Osteoblast (primary cell): ENCODE measurements at places on chromosomes 4 and X. TPM values are rescaled to one million over a fixed set of nuclear protein-coding genes. Genes with fewer than 3 reads are reported as not detected.

The BGN gene
- 139 and 210 TPM in 2 replicates for total RNA-seq

GRCh38 chrX:141928432-141928831 is 24.7 kb downstream of the MAGEC1 start:
- H3K27me3 ChIP-seq, result no peaks in the 10 kb centered on the region
- H3K27ac ChIP-seq, result no peak overlapping the region
- no peaks in the 10 kb centered on the region for H3K36me3 ChIP-seq
- no peak for DNase-seq
- no peak overlapping the region for H3K4me3 ChIP-seq

DNA sequence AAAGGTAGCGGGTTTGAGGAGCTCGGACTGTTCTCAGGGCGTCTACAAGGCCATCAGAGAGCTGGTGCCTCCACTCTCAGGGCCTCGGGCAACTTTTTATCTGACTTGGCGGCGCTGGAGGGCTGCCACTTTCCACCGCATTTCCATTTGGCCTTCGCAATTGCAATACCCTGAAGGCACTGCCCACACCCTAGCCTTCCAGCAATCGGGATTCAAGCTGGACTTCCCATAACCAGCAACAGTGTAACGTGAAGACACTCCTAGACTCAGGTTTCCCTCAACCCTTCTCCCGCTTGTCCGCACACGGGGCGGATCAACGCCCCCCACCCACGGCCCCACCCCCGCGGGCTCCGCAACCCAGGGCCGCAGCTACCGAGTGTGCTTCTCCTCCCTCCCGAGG is 50.2 kb upstream of the BCOR start:
- peaks cover 73% of the 10 kb centered on the region for H3K27me3 ChIP-seq
- H3K36me3 ChIP-seq, result no peaks in the 10 kb centered on the region
- no peaks in the 10 kb centered on the region for H3K4me1 ChIP-seq

DNA sequence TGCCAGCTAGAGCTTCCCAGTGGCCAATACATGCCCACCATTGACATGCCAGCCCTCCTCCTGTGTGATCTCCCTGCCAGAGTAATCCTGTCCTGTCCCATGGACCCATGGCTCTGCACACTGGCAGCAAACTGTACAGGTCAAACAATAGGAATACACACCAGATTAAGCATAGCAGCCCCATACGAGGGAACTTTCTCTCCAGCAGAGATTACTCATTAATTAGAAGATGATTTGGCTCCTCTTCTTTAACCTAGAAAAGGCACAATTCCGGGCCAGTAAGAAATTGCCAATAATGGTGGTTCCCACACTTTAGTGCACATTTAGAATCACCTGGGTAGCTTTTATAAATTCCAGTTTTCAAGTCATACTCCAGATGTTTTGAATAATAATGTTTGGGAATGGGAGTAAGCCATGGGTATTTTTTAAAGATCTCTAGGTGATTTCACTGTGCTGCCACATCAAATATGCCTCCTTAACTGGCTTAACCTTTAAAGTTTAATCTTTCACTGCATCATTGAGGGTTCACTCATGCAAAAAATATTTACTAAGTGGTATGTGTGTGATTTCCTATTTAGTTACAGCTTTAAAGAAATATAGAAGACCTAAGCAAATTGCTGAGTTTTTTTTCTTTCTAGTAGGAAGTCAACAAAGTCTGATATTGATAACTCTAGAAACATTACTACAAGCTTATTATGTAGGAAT is 277.6 kb upstream of the NWD2 start:
- no peak overlapping the region for H3K4me3 ChIP-seq
- DNase-seq, result no peak
- H3K27ac ChIP-seq, result no peak overlapping the region
- no peaks in the 10 kb centered on the region for H3K4me1 ChIP-seq
- no peaks in the 10 kb centered on the region for H3K27me3 ChIP-seq

The TXK gene
- total RNA-seq, result 0.59 and 0.72 TPM in 2 replicates

DNA sequence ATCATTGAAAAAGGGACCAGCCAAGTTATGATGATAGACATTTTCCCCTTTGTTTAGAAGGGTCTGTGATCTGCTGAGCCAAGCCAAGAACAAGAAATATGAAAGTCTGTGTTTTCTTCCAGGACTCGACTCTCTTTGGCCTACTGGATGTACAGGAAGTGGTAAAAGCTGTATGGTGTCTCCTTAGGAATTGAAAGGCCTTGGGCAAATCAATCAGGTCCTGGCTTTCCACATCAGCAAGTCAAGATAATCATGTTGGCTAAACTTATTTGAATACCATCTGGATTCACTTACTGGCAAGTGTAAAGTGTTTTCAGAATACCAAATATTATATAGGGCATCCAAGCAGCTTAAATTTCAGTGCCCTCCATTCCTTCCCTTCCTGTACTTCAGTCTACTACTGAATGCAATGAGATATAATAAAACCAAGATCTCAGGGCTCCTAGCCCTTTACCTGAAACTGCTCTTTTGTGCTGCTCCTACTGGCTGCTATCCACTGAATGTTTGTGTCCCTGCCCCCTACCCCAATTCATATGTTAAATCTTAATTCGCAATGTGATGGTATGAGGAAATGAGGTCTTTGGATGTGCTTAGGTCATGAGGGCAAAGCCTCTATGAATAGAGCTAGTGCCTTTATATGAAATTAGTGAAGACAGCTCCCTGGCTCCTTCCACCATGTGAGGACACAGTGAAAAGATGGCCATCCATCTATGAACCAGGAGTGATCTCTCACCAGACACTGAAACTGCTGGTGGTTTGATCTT is 578.0 kb downstream of the SPRY1 start:
- H3K36me3 ChIP-seq, result no peaks in the 10 kb centered on the region
- no peaks in the 10 kb centered on the region for H3K27me3 ChIP-seq
- H3K4me3 ChIP-seq, result no peak overlapping the region
- no peak for DNase-seq

DNA sequence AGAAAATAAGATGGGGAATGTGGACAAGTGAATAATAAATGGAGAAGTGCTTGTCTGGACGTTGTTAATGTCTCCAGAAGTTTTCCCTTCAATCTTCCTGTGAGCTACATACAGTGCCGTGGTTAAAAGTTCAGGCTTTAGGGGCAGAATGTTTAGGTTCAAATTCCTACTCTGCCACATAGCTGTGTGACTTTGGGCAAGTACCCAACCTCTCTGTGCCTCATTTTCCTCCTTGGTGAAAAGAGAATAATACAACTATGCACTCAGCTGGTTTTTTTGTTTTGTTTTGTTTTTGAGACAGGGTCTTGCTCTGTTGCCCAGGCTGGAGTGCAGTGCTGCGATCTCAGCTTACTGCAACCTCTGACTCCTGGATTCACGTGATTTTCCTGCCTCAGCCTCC is 143.5 kb downstream of the CHIC2 start:
- H3K36me3 ChIP-seq, result no peaks in the 10 kb centered on the region
- H3K4me1 ChIP-seq, result peaks cover 12% of the 10 kb centered on the region
- no peaks in the 10 kb centered on the region for H3K27me3 ChIP-seq
- H3K27ac ChIP-seq, result no peak overlapping the region

The DIPK2B gene
- total RNA-seq, result not detected in 2 replicates

- no peak overlapping the region for H3K27ac ChIP-seq
- no peak for DNase-seq
- no peak overlapping the region for H3K4me3 ChIP-seq
- no peaks in the 10 kb centered on the region for H3K4me1 ChIP-seq
- no peaks in the 10 kb centered on the region for H3K36me3 ChIP-seq
Measured at GRCh38 chr4:106677213-106677612, 308.6 kb upstream of the GIMD1 start.

DNA sequence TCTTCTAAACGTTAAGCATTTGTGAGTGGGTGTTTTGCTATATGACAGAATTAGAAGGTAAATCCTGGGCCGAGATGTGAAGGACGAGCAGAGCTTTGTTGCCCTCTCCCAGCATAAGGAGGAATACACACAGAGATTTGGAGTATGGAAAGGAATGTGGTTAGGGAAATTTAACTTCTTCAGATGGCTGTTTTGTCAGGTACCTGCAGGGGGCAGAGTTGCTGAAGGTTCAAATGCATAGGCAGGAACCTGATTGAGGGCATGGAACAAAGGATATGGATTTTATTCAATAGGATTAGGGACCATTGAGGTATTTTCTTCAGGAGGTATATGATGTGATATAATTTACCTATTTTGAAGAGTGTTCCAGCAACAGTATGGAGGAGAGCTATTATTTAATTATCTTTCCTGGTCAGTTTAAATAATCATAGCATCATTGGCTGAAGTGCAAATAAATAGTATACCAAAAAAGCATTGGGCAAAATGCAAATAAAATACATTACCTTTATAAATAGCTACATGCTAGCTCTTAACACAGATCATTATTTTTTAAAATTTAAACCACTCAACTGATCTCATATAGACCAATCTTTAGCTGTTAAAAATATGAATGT is 143.6 kb downstream of the SLIT2 start:
- H3K27ac ChIP-seq, result no peak overlapping the region
- no peaks in the 10 kb centered on the region for H3K27me3 ChIP-seq
- H3K4me3 ChIP-seq, result no peak overlapping the region
- DNase-seq, result no peak

The SRD5A3 gene
- 10.6 and 13.0 TPM in 2 replicates for total RNA-seq

The PPBP gene
- total RNA-seq, result 0.36 TPM in 1 of 2 replicates, not detected in the other

DNA sequence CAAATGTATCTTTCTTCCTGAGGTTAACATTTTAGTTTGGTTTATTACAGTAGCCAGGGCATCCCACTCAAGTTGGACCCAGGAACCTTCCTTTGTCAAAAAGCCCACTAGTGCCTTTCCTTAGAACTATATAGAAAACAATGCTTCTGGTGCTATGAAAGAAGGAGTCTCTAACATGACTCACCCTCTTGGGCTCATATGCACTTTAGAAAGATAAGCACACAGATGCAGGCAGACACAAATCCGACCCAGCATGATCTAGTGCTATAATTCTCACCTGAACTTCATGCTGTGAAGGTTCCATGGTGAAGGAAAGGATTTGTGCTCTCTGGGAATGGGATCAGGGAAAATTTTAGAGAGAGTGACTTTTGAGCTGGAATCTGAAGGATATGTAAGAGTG is 289.4 kb downstream of the ANKRD50 start:
- DNase-seq, result no peak
- H3K4me3 ChIP-seq, result no peak overlapping the region
- H3K27ac ChIP-seq, result no peak overlapping the region
- no peaks in the 10 kb centered on the region for H3K36me3 ChIP-seq
- H3K4me1 ChIP-seq, result peaks cover 5% of the 10 kb centered on the region

The CXCL1 gene
- total RNA-seq, result 0.29 and 4.7 TPM in 2 replicates

GRCh38 chr4:8168232-8168631 is 9.6 kb upstream of the ABLIM2 start:
- H3K4me3 ChIP-seq, result no peak overlapping the region
- H3K27me3 ChIP-seq, result peaks cover 21% of the 10 kb centered on the region
- no peak overlapping the region for H3K27ac ChIP-seq
- no peak for DNase-seq
- H3K36me3 ChIP-seq, result no peaks in the 10 kb centered on the region

The FRG2 gene
- not detected in 2 replicates for total RNA-seq

The FRMPD4 gene
- total RNA-seq, result 1.2 and 1.8 TPM in 2 replicates

DNA sequence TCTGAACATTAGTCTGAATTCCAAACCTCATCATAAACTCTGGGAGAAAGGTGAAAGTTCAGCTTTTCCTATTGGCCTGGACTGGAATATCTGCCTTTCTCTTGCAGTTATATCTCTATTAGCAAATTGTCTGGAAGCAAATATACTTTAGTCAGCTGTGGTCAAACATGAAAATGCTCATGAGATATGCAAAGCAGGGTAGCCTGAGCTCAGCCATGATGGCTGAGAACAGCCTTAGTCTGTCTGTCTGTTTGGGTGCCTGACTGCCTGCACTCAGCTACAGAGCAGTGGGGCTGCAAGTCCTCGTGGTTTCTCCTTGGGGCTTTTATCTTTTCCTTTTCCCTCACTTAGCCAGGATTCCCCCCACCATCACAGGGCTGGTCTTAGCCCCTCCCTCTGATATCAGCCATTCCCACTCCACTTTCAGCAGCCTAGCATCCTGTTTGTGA is 19.5 kb upstream of the PGRMC2 start:
- H3K4me1 ChIP-seq, result no peaks in the 10 kb centered on the region
- no peaks in the 10 kb centered on the region for H3K36me3 ChIP-seq
- DNase-seq, result no peak
- H3K4me3 ChIP-seq, result no peak overlapping the region
- H3K27ac ChIP-seq, result no peak overlapping the region
- H3K27me3 ChIP-seq, result no peaks in the 10 kb centered on the region

- H3K27ac ChIP-seq, result no peak overlapping the region
- H3K4me1 ChIP-seq, result no peaks in the 10 kb centered on the region
- H3K27me3 ChIP-seq, result no peaks in the 10 kb centered on the region
- no peak for DNase-seq
Measured at GRCh38 chr4:108018040-108018883, 28.6 kb downstream of the HADH start.

The CXCL5 gene
- under 0.01 TPM in 1 of 2 replicates, not detected in the other for total RNA-seq

- peaks cover 17% of the 10 kb centered on the region for H3K4me1 ChIP-seq
- H3K27ac ChIP-seq, result peak overlapping the region; percentile 40
- no peaks in the 10 kb centered on the region for H3K27me3 ChIP-seq
- no peak overlapping the region for H3K4me3 ChIP-seq
- peak; percentile 44 for DNase-seq
Measured at GRCh38 chrX:24760363-24761000, 66.8 kb downstream of the POLA1 start.

- H3K4me1 ChIP-seq, result peaks cover 8% of the 10 kb centered on the region
- peaks cover 2% of the 10 kb centered on the region for H3K27me3 ChIP-seq
- no peak for DNase-seq
- H3K36me3 ChIP-seq, result no peaks in the 10 kb centered on the region
- H3K27ac ChIP-seq, result peak overlapping the region; percentile 31
Measured at GRCh38 chr4:110533590-110533910, 57.6 kb downstream of the ENPEP start.

- H3K27me3 ChIP-seq, result no peaks in the 10 kb centered on the region
- no peak overlapping the region for H3K4me3 ChIP-seq
- H3K4me1 ChIP-seq, result no peaks in the 10 kb centered on the region
Measured at GRCh38 chr4:64713256-64713840, 304.1 kb upstream of the TECRL start.

The P2RY10 gene
- total RNA-seq, result not detected in 2 replicates

The NBDY gene
- total RNA-seq, result 6.5 and 9.0 TPM in 2 replicates

The AMBN gene
- total RNA-seq, result not detected in 2 replicates

DNA sequence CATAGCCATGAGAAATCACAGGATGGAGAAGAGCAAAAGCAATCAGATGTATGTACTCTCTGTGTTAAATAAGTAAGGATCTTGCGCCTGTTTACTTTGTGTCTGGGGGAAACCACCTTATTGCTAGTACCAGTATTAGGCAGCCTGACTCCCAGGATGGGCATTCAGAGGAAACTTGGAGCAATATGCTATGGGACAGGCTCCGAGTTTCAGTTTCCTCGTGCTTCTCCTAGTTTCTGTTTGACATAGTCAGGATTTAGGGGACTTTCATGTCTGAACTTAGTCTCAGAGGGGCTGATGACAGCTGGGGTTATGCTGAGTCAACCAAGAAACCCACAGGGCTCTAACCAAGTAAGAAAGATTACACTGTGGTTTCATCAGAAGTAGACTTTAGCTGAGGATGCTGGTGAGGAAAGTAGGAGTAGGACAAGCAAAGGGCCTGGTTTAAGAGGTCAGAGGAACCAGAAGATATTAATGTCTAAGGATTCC is 13.5 kb downstream of the NSUN7 start:
- no peaks in the 10 kb centered on the region for H3K36me3 ChIP-seq
- DNase-seq, result peak; percentile 83
- H3K27me3 ChIP-seq, result no peaks in the 10 kb centered on the region
- peaks cover 5% of the 10 kb centered on the region for H3K4me1 ChIP-seq
